CD8-positive, alpha-beta T cell (primary cell): ENCODE measurements at places on chromosomes 6 and 20.

DNA sequence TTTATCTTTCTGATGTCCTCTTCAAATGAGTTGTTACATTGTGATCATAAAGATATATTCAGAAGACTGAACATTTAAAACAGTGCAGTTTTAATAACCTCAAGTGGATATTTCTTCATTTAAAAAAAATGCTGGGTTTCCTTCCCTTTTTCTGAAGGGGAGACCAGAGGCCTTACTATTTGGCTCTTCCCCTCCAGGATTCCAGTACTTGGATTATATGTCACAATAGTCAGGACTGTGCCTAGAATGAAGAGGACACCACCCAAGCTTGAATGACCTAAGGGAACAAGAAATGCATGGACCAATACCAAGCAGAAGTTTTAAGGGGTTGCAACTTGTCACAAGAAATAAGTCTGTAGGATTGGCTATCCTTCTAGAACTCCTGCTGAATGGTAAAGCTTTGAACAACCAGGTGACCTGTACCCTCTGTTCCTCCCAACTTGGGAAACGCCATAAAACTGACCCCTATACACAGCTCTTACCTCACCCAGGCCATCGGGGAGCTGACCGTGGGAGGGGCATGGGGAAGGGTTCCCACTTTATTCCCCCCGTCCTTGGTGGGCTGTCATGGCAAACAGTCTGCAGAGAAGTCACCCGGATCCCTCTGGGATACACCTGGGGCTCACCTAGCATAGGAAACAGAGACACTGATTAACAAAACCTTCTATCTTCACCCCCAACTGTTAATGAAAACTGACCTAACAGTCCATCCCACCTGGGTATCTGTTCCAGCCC lies 2.0 kb downstream of the FRS3 start:
- no peak for DNase-seq

DNA sequence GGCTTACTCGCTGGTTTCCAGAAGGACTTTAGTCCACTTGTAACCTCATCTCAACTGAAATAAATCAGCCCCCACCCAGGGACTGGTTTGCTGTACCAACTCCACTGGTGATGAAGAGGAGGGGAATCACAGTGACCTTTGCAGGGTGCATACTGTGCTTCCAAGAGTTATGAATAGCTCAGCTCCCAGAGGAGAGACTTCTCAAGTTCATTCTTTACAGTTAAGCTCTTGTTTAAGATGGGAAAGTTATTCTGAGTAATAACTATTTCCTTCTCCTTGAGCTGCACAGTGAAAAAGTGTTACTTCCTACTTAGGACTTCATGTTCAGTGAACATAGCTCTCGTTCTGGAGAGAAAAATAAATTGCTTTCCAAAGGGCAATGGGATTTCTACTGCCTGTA lies 166.5 kb upstream of the ECI2 start:
- DNase-seq = no peak

- no peak for DNase-seq
Observed at GRCh38 chr6:36616893-36617521, 22.8 kb downstream of the SRSF3 start.

DNA sequence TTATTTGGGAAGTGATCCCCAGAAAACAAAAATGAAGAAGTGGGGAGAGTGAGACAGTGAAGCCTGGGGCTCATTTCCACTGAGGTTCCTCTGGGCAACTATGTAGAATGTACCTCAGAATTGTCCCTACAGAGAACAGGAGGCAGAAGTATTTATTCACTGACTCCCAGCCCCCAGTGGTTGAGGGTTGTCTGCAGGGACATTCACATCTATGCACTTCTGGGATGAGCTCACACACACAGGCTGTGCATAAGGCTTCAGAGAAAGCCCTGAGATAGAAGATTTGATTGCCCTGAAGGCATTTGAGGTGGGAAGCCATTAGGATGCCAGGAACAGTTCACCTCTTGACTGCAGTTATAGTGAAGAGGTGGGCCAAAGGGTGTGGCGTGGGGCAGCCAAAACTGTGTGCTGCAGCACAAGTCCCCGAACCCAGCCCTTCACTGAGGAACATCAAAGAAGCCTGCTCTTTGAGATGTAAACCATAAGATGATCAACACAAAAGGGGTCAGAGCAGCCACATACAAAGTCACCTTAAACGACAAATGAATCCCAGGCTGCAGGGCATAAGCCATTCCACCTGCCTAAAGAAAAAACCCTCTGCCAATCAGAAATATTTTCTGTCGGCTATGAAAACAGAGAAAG lies 853.8 kb upstream of the FLRT3 start:
- DNase-seq = no peak
